Hematopoietic multipotent progenitor cell treated with erythropoietin and hydrocortisone succinate and interleukin-3 and kit ligand, for 4 days (in vitro differentiated cells): ENCODE measurements at places on chromosomes 13 and 19.
A peak's percentile ranks its signal among the peaks of the same experiment; 100 is the strongest.

- peak; percentile 38 for DNase-seq
Observed at GRCh38 chr13:99577934-99578917, 77.0 kb downstream of the TM9SF2 start.

- DNase-seq: no peak
Observed at GRCh38 chr19:29882719-29883105, 59.3 kb upstream of the URI1 start.

DNA sequence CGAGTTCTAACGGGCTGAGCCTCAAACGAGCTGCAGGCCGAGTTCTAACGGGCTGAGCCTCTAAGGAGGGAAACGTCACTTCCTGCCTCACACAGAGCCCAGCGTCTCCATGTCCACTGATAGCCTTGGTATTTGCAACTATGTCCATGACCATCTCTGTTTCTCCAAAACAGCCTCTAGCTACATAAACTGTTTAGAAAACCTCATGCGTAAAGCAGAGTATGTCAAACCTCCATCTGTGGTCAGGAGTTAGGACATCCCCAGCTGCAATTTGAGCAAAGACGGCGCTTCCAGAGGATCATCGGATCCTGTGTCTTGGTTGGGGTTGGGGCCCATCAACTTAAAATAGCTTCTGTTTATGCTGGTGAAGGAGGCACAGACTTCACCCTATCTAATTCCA lies 20.8 kb downstream of the RASA3 start:
- no peak for DNase-seq

- no peak for DNase-seq
Observed at GRCh38 chr13:41013835-41014234, 5.3 kb downstream of the ELF1 start.

DNA sequence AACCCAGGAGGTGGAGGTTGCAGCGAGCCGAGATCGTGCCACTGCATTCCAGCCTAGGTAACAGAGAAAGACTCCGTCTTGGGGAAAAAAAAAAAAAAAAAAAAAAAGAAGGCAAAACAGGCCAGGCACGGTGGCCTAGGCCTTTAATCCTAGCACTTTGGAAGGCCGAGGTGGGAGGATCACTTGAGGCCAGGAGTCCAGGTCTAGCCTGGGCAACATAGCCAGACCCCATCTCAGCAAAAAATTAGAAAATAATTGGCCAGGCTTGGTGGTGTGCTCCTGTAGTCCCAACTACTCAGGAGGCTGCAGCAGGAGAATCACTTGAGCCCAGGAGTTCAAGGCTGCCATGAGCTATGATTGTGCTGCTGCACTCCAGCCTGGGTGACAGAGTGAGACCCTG lies 43.4 kb downstream of the CRTC1 start:
- DNase-seq: no peak
